ENCODE measurements at places on chromosomes 13 and 19.
A peak's percentile ranks its signal among the peaks of the same experiment; 100 is the strongest.

GRCh38 chr13:21338156-21338555, 120.9 kb downstream of the ZDHHC20 start:
- DNase-seq: no peak

DNA sequence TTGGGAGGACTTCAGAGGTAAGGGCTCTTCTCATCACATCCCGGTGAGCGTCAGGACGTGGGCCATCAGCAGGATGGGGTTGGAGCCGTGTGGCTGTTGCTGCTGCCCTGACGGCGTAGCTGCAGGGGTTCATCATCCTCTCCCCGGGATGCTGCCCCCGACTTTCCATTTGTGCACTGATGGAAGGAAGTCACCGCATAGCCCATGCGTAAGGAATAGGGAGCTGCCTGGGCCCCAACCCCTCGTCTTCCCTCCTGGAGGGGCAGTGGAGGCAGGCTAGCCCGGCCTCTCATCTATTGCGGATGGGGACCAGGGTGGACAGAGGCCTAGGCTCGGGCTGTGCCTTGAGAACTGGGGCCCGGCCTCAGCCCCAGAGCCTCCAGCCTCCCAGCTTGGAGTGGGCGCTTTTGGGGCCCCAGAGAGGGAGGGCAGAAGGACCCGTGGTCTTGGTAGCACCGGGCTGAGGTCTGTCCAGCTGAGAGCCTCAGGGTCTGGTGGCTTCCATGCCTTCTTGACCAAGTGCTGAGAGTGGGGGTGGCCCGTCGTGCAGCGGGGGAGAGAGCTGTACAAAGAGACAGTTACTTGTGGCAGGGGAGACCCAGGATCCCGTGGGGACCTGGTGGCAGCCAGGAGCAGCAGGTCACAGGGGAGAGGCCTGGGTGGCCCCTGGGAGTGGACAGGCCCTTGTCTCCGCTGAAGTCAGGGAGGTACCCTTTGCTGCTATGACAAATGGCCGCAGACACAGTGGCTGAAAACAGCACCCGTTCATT, 44.0 kb downstream of the KDM4B start:
- DNase-seq: no peak

DNA sequence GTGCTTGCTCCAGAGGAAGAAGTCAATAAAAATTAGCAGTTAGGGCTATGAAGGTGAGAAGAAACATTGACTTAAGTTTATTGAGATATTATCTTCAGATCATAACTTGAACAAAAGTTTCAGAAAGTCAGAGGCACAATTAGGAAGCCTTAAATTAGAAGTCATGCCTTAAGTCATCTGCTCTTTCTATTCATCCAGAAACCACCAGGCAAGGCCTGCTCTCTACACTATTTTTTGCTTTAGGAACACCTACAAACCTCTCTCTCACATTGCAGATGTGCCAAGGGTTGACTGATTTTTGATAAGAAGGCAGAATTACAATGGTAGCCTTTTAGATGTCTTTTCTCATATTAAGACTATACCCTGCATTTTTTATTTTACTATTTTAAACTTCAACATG, 268.7 kb downstream of the SPRY2 start:
- no peak for DNase-seq

DNA sequence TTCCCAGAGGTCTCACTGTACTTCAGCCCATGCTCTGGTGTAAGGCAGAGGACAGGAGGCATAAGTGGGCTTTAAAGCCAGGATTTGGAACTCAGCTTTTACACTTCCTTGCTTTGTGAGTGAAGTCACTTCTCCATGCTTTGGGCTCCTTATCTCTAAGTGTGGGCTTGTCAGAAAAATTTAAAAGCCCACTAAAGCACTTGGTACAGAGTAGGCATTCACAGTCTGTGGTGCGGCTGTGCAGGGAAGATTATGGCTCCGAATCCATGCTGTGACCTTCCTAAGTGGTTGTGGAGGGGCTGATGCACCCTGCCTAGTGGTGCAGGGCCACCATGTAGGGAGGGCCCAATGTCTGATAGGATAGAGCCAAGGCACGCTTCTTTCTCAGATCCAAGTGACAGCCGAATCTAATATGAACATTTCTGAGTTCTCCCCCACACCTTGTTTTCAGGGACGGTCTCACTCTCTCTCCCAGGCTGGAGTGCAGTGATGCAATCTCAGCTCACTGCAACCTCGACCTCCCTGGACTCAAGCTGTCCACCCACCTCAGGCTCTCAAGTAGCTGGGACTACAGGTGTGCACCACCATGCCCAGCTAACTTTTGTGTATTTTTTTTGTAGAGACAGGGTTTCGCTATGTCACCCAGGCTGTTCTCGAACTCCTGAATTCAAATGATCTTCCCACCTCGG, 6.9 kb downstream of the TIMM29 start:
- no peak for DNase-seq

GRCh38 chr19:5588906-5589676, 21.3 kb upstream of the TINCR start:
- DNase-seq: no peak

DNA sequence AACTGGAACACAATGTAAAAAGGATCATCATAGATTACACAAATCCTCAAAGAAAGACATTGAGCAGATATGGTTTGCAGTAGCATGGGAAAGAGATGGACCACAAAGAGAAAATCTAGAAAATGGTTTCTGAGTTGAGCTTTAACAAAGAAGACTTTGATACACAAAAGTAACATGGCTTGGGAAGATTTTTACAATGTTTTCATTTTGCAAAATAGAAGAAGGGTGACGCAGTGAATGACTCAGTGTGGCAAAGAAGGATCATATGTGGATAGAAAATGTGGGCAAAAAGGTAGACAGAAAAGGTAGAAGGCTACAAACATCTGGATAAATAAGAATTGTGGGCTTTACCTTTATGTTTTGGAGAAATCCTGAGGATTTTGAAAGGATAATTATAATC, 1220.5 kb downstream of the PCDH17 start:
- DNase-seq: no peak

- DNase-seq: no peak
Observed at GRCh38 chr19:41566001-41566400, 10.0 kb upstream of the CEACAM21 start.

DNA sequence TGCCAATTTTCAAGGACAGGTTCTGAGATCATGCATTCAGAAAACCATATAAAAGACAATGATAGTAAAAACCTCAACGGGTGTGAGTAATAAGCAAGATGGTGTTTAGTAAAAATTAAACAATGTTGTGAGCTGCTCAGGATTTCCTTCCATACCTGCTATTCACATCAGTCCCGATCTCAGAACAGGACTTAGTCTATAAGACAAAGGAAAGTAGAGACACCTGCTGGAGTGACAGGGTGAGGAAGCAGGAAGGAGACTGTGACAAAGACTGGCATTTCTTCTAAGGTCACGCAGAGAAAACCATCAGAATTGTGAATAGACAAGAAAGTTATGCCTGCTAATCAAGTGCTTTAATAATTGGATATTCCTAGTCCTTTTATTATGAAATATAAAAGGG, 648.0 kb downstream of the DACH1 start:
- DNase-seq: no peak

DNA sequence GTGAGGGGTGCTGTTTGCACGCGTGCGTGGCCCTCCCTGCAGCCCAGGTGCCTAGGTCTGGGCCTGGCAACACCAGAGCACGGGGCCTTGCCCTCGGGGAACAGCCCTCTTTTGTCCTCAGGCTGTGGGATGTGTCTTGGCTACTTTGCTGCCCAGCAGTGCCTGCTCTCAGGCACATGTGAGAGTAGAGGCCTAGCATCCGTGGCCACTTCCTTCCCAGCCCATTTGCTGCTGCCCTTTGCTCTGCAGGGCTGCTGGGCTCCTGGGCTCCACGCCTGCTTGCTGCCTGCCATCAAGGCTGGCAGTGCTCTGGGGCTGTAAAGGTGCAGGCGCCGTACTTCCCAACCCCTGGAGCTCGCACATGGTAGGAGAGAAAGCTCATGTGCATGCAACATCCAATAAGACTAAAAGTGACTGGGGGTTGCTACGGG, 46.6 kb downstream of the CAPN12 start:
- no peak for DNase-seq

- DNase-seq: no peak
Observed at GRCh38 chr13:20398459-20398858, 127.2 kb downstream of the CRYL1 start.

DNA sequence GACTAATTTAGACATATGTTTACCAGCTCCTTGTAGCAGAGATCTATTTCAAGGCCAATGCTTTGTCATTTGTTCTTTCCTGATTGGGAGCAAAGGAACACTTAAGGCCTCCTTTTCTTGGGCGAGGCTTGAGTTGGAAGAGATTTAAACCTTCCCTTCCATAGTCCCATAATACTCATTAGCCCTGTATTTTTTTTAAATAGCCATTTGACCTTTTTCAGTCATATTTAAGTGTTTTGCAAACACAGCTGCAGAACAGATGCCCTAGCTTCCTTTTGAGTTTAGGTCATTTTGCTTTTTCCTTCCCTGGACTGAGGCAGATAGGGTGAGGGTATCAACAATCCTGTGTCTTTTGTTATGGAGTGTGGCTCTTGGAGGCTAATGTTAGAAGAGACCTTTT, 198.3 kb downstream of the NBEA start:
- no peak for DNase-seq

DNA sequence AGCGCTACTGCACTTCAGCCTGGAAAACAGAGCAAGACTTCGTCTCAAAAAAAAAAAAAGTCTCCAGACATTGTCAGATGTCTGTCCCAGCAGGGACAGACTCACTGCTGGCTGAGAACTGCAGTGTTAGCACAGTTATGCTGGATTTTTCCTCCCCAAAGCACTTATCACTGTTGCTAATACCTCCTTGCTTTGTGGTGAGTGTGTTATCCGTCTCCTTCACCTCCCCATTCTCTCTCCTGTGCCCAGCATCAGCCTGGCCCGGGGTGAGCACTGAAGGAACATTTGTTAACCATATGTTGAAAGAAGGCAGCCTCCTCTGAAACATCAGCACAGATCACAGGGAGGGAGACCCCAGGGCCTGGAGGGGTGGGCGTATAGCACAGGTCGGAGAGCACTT, 11.3 kb downstream of the MYO9B start:
- DNase-seq: no peak

DNA sequence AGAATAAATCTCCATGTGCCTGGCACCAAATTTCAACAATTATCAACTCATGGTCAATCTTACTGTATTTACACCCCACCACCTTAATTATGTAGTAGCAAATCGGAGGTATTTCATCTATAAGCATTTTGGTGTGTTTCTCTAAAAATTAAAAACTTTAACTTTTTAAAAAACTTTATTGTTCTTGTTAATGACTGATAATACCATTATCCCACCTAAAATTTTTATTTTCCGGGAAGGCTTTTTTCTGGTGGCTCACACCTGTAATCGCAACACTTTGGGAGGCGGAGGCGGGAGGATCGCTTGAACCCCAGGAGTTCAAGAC, 453 bp upstream of the PDCD2L start:
- DNase-seq: no peak

DNA sequence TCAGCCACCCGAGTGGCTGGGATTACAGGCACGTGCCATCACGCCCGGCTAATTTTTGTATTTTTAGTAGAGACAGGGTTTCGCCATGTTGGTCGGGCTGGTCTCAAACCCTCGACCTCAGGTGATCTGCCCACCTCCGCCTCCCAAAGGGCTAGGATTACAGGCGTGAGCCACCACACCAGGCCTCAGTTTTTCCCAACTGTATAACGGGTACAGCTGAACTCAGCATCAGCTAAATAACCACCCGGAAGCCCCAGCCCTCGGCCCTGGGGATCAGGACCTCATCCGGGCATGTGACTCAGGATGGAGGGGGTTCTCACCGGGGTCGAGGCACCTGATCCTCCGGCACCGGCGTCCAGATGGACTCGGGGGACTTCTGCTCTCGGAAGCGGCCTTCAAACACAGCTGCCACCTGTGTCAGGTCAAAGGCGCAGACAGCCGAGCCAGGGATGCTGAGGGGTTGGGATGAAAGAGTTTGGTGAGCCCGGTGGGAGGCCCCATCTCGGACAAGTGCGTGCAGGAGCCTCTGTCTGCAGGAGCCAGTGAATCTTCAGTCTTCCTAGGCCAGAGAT, 8.9 kb downstream of the SEMA6B start:
- DNase-seq: no peak

GRCh38 chr13:29702912-29703351, 107.4 kb upstream of the SLC7A1 start:
- peak; percentile 93 for DNase-seq

- no peak for DNase-seq
Observed at GRCh38 chr19:55579766-55580621, 654 bp downstream of the ZNF579 start.

GRCh38 chr19:5048091-5048726, 79.3 kb downstream of the KDM4B start:
- no peak for DNase-seq

DNA sequence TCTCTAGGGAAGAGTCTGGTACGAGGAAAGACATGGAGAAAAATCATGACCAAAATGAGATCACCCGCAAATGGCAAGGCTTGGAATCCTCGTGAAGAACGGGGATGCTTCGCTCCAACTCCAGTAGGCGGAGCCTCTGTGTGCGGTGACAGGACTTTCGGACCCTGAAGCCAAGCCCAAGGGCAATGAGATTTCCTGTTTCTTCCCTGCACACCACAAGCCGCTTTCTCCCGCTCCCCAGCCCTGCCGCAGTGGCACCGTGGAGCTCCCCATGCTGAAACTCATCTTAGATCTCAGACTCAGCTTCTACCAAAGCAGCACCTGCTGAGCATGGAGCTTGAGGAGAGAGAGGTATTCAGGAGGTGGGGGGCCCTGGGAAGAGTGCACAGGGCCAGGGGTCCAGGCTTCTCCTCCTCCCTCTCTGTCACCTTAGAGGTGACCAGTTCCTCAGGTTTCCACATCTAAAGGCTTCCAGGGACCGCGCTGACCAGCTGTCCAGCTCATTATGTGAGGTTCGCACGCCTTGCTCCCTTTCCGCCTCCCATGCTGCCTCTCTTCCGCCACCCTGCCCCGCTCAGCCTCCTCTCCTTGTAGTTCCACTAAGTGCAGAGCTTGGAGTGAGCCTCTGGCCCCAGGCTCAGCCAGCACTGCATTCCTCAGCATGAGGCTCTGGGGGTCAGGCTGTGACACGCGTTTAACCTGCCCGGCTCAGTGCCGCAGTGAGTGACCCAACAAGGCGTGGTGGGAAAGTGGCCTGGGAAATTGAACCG, 153.8 kb upstream of the SOX1 start:
- peak; percentile 76 for DNase-seq

DNA sequence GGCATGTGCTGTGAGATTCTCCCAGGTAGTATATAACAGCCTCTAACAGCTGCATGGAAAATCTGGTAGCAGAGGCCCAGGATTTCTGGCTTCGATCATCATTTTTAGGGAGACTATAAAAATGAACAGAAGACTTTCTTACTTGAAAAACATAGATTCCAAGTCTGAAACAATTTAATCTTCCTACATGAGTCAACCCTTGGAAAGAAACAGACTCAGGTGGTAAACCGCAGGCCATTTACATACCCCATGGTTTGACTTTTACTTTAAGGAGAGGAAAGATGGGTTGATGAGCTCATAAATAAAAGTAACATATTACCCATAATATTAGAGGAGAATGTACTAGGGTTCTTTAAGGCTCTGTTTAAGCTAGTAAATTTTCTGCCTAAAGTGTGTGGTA, 121.6 kb downstream of the CYSLTR2 start:
- peak; percentile 13 for DNase-seq

DNA sequence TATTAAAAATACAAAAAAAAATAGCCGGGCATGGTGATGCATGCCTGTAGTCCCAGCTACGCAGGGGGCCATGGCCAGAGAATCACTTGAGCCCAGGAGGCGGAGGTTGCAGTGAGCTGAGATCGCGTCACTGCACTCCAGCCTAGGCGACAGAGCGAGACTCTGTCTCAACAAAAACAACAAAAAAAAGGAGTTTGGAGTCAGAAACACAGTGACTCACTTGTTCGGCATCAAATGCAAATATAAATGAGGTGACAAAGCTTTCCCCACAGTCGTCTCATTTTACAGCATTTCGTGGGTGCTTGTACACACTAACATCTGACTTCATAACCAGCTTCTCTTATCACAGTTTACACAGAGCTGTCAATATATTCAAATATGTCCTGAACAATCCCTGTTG, 11.0 kb downstream of the ZNF665 start:
- DNase-seq: no peak

Data from vagina (tissue), 2 donors.